Effector memory CD4-positive, alpha-beta T cell (primary cell): ENCODE measurements at places on chromosomes 3 and 15.
A peak's percentile ranks its signal among the peaks of the same experiment; 100 is the strongest.

GRCh38 chr3:42501681-42502428, 588 bp upstream of the VIPR1 start:
- DNase-seq = peak; percentile 49

- no peak for DNase-seq
Measured at GRCh38 chr3:157066335-157067098, 93.4 kb downstream of the CCNL1 start.

- DNase-seq = no peak
Measured at GRCh38 chr3:187836823-187837770, 91.8 kb upstream of the BCL6 start.

- no peak for DNase-seq
Measured at GRCh38 chr3:72009851-72010443, 225.0 kb upstream of the PROK2 start.

- DNase-seq = no peak
Measured at GRCh38 chr15:92579931-92580470, 75.6 kb downstream of the FAM174B start.

GRCh38 chr3:46749129-46749528, 31.5 kb upstream of the PRSS50 start:
- DNase-seq = no peak

DNA sequence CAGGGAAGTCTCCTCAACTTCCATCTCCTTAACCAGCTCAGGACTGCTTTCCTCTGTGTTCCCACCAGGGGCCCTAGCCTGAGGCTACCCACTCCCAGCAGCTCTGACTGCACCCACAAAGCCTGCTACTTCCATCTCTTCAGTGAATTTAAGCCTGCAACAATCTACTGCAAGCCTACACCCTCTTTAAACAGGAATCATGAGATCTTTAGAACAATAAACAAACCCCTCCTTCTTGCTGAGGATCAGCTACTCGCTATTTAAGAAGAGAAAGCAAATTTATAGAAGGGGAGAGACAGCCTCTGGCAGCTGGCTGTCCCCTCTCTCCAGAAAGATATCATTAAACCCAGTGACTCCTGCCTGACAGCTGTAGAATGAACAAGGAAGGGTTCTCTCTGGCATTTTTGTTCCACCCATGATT, 51.9 kb downstream of the ARHGAP31 start:
- DNase-seq = no peak

DNA sequence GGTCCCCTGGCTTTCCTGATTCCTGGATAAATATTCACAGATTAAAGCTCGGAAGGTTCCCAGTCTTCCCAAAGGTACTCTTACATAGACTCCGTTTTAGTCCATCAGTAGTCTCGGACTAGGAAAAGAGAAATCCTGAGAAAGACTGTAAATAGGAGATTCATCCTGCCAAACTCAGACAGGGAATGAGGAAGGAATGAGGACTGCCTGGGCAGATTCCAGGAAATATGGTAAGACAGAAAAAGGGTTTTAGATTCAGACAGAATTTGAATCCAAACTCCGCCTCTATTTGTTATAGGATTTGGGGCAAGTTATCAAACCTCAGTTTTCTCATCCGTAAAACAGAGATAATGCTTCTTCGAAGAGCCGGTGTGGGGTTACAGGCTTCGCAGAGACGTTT, 77.8 kb upstream of the VGLL4 start:
- no peak for DNase-seq

GRCh38 chr3:136543385-136543784, 208.8 kb downstream of the STAG1 start:
- no peak for DNase-seq

DNA sequence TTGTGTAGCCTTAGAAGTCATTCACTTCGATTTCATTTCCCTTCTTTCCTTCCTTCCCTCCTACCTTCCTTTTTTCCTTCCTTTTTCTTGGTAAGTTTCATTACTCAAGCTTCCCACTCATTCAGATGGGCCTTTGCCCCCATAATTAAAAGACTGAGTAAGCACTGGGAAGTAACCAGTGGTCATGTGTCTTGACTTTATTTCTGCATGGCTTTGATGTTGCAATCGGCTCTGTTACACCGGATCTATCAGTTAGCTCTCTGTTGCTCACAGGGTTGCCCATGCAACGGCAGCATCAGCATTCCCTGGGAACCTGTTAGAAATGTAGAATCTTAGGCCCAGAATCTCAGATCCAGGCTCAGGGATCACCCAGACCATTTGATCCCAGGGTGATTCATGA, 25.6 kb upstream of the LARS2 start:
- no peak for DNase-seq

- DNase-seq = no peak
Measured at GRCh38 chr15:63401078-63401477, 19.4 kb upstream of the CA12 start.

GRCh38 chr3:172033396-172033795, 6.0 kb upstream of the FNDC3B start:
- no peak for DNase-seq

DNA sequence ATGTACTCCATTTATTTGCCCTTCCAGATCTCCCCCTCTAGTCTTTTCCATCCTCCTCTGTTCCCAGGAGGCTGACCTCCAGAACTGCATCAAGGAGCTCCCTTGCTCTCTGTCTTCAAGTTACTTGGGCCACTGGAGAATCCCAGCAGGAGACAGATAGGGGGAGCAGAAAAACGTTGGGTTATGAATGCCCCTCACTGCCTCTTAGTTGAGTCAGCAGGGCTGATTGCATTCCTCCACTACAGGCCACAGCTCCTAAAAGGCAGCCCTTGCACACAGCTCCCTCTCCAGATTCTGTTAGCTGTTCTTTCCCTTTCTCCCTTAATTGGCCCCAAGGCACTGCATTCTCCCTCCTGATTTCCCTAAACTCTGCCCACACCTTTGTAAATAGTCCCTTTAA, 12.4 kb upstream of the CEP152 start:
- no peak for DNase-seq

DNA sequence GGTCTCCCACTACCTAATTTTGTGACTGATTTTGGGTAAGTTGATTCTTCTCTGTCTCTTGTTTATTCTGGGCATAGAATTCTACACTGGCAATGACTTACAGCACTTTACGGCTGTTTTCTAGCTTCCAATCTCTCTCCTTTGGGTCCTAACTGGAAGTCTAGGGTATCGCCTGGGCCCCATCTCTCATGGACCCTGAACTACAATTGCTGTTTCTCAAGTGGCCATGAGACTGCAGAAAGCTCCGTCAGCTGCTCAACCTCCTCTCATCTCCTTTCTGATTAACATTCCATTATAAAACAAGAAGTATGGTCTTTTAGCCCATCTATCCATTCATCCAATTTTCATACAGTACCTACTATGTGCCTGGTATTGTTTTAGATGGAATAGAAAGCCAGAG, 4.4 kb upstream of the PXYLP1 start:
- no peak for DNase-seq

- DNase-seq = no peak
Measured at GRCh38 chr3:39750712-39751111, 58.7 kb upstream of the MYRIP start.

DNA sequence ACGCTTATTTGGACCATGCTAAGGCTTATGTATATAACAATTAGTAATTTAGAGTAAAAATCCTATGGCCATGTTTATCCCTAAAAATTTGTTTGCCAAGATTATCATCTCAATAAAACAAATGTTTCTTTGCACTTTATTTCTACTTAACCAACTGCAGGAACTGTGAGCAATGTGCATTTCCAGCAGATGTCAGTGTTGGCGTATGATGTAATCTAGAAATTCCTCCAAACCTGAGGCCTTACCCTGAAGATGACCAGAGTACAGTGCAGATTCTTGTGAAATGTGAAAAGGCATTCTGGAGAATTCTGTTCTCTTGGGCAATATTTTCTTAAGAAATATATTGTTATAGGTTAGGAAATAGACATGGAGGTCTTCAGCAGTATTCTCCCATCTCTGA, 205.9 kb downstream of the MBNL1 start:
- DNase-seq = no peak

DNA sequence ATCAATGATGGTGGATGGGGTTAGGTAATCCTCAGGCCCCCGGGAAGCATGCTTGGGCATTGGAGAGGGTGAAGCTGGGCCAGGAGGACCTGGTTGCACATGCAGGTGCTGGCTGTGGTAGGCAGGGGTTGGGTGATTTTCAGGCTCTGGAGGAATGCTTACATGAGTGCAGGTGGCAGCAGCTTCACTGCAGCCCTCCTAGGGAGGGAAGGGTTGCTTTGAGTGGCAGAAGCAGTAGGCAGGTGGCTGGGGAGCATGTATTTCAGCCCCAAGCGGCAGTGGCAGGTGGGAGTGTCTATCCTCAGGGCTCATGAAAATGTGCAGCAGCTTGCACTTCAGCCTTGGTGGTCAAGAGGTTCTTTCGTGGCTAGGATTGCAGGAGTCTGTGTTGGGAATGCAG, 230.0 kb upstream of the CTNNB1 start:
- DNase-seq = no peak

DNA sequence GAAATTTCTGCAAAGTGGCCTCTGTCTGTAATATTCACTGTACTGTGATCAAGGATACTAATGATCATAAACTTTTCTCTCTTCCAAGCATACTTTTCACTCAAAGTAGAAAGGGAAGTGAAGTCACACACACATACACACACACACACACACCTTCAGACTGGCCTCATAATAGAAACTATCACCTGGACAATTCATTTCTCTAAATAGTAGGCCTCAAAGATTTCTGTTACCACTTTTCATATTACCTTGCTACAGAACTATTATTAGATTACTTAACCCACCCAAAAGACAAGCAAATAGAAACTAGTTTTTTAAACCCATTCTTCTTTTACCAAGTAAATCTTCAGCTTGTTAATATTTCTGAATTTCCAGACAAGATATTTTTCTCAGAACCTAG, 12.2 kb downstream of the CPB1 start:
- DNase-seq = no peak

DNA sequence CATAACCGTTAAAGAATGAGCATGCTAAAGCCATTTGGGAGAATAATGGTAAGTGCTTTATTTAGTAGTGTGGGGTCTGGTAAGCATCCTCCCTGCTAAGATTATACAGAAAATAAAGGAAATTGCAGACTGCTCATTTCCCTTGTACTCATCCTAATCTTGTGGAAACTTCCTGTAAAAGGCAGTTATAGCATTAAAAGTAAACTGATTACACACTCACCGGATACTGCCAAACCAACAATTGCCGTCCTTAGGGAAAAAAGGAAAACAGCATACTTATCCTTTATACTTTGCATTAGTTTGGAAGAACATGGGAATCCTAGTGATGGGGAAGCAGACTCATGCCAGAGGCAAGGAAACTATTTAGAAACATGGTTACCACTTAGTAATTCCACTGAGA, 5.3 kb upstream of the SPRED1 start:
- DNase-seq = no peak

DNA sequence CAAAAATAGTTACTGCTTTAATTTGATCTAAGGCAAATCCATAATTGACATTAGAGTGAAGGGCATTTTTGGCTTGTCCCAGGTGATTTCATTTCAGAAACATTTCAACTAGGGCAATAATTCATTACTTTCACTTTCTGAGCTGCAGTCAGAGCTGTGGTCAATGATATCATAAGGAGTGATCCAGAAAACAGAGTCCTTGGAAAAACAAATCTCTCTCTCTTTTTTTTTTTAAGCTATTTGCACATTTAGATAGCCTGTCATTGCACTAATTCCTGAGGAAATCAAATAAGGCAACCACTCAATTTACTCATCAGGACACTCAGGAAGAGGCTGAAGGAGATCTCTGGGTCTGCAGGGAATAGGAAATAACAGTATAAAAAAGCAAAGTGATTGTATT, 269.5 kb upstream of the LRRC3B start:
- DNase-seq = no peak

- no peak for DNase-seq
Measured at GRCh38 chr15:52220937-52221660, 29.9 kb upstream of the GNB5 start.

DNA sequence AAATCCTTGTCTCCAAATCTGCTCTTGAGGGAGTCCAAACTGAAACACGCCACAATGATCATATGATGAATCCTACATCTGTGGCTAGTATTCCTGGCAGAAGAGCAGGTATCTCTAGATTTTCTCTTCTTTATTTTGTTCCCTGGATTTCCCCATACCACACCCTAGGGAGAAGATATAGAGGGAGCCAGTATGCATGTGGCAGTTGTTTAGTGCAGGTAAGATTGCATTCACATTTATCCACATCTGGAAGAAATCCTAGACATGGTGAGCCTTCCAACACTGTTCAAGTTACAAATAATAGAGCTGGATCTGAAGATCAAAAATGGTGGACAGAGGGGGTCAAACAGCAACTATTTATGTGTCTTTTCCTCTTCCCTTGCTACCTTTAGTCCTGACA, 316.7 kb downstream of the ZNF385D start:
- DNase-seq = no peak

- no peak for DNase-seq
Measured at GRCh38 chr15:69718436-69718835, 265.8 kb downstream of the RPLP1 start.

- DNase-seq = no peak
Measured at GRCh38 chr15:72760590-72761260, 22.8 kb downstream of the ADPGK start.

DNA sequence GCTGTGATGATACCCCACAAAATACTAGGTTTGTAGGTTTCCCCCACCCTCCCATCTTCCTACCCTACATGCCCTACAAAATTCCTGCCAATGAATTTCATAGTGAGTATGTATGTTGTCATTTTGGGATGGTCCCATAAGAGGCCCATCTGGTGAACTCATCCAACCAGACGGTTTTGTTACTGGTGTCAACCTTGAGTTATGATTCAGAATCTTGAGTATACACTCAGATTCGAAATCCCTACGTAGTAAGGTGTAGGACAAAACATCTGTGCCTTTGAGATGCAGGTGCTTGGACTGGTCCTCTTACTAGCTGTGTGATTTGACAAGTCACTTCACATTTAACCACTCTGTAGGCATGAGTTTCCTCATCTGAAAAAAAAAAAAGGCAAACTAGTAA, 3.6 kb downstream of the SIAH2 start:
- no peak for DNase-seq

DNA sequence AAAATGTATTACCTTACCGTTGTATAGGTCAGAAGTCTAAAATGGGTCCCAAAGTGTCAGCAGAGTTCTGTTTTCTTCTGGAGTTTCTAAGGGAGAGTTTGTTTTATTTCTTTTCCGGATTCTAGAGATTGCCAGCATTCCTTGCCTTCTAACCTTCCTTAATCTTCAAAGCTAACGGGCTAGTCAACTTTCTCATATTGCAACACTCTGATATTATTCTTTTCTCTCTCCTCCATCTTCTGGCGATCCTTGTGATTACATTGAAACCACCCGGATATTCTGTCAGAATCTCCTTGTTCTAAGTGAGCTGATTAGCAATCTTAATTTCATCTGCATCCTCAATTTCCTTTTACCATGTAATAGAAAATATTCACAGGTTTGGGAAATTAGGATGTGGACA, 36.2 kb upstream of the AADACL2 start:
- no peak for DNase-seq
